ENCODE measurements at places on chromosomes 5 and 9.

- peak; percentile 67 for DNase-seq
These were observed 420 bp downstream of the BOD1 start for GRCh38 chr5:173615884-173616576.

GRCh38 chr5:120614531-120615180, 150.6 kb downstream of the PRR16 start:
- DNase-seq = no peak

DNA sequence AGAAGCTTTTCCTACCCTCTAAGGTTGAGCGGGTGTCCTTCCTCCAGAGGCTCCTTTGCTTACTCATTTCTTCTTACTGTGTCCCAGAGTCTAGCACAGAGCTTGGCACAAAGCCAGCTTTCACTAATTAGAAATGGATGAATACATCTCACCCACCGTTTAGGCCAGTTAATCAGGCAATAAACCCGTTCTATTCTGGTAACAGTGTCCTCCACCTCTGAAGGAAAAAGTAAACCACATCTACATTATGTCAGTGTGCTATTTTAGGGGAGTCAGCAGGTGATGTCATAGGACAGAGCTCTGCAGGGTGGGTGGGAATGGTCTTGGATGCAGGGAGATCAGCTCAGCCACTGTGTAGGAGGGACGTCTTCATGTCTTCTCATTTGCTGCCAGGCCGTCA, 109.2 kb downstream of the OSTF1 start:
- no peak for DNase-seq

- no peak for DNase-seq
These were observed 9.5 kb upstream of the IL3 start for GRCh38 chr5:132050661-132051552.

DNA sequence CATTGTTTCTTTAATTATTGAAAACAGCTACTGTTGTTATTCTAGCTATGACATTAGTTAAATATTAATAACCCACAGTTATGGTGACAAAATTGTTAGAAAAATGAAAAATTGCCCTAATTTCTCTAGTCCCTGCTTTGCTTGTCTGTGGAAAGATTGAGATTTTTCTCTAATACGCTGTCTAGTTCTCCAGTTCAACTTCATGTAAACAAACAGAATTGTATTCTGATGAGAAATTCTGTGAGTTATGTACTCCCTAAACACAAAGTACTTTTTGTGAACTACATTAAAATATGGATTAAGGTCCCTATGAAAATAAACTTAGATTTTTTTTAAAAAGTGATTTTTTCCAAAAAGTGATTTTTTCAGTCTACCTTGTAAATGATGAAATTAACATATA, 8.7 kb downstream of the SLF1 start:
- DNase-seq = no peak

GRCh38 chr9:89807682-89808075, 202.9 kb downstream of the GADD45G start:
- DNase-seq = no peak

GRCh38 chr5:77266291-77266690, 55.8 kb downstream of the PDE8B start:
- no peak for DNase-seq

DNA sequence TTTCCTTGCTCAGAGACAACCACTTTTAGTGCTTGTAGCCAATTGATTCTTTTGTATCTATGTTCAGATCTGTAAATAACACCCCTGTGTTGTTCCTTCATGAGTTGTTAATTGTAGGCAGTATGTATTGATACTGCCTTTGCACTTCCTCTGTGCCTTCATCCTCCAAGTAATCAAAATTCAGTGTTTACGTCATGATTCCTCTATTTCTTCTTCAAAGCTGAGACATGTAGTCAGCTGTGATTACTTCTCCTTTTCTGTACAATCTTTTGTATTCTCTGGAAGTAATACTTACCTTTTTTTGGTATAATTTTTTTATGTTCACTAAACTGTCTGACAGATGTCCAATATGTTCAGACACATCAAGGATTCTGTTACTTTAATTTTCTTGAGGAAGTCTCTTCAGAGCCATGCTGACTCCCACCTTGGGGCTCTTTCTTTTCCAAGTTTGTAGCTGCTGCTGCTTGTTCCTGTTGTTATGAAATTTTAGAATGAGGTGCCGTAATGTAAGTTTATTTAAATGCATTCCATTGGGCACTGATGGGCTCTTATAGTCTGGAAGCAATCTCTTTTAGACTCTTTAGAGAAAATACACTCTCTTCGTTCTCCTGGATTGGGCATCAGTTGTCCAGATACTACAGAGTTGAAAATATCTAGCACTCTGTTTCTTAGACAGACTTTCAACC, 30.5 kb upstream of the LRRC70 start:
- peak; percentile 66 for DNase-seq

DNA sequence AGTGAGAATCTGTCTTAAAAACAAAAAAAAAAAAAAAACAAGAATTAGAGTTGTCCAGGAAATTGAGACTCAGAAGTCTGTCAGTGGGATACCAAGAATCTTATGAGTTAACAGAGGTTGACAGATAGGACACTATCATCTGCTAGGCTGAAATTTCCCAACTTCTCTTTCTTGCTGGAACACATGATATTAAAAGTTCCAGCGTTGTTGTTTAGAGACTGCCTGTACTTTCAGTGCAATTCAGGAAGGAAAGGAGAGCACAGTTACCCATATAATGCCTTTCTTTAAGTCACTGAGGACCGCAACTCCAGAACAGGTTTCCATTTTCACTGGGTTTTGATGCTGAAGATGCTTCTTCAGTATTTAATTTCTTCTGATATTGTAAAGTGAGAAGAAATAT, 13.5 kb downstream of the TRPM6 start:
- no peak for DNase-seq

- DNase-seq = no peak
These were observed 20.9 kb upstream of the SYNPO start for GRCh38 chr5:150619359-150620230.

GRCh38 chr9:94108584-94108983, 24.3 kb downstream of the PTPDC1 start:
- DNase-seq = no peak

DNA sequence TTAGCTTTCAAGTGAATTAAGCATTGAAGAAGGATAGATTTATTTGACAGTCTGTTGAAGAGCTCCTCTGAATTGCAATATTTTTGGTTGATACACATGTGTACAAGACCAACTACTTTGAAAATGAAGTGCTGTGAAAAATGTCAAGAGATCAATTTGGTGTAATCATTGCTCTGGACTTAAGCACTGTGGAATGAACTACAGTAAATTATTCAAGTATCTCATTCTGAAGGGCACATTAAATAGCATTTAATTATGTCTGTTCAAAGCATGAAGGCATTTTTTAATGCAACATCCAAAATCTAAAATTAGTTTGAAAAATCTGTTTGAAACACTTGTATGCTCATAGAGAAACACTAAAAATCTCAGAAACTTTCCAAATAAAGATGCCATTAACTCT, 107.5 kb downstream of the CDH18 start:
- DNase-seq = no peak

DNA sequence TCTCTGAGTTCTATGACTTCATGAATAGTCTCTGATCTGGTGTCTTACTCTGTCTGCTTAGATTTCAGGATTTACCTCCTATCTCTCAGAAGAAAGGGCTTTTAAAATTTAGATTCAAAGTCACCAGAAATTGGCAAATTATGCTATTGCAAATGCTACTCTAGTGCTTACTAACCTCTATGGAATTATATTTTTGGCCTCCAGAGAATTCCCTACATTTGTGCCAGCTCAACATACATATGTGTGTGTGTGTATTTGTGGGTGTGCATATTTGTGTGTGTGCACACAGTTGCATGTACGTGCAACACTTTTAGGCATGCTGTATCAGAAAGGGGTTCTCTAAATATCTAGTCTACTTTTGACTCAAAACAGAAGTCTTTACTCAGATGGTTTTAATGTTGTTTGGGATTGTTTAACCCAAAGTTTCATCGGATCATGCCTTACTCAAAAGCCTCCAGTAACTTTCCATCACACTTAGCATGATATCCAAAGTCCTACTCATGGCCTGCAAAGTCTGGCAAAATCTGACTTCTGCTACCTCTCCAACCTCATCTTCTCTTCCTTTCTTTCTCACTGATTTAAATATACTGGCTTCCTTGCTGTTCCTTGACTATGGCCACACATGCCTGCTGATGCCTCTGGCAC, 147.6 kb upstream of the NR3C1 start:
- no peak for DNase-seq

GRCh38 chr5:33291216-33292000, 149.4 kb upstream of the TARS1 start:
- DNase-seq = no peak

GRCh38 chr9:15206903-15207696, 99.9 kb downstream of the TTC39B start:
- no peak for DNase-seq

GRCh38 chr9:72462340-72462739, 59.1 kb upstream of the TMC1 start:
- DNase-seq = no peak

DNA sequence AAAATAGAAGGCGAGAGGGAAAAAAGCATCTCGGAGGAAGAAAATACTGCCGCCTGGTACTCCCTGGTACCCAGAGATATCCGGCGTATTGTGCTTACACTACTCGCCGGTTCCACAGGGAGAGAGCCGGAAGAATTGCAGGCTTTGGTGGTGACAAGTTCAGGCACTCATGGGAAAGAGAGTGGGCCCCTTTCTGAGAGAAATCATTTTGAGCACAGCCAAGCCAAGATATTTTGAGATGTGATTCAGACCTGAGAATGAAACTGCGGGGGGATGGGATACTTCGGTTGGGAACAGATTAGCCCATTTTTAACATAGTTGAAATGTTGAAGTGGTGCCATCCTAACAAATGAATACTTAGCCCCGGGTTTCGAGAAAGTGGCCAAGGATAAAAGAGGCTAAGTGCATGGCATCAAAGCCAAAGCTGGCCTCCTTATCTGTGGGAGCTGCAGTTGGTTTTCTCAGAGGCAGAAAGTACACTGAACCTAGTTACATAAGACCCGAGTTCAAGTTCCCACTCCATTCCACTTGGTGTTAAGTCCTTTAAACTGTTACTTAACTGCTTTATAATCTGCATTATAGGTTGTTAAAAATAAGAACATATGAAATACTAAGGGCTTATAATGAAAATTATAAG, 62.7 kb downstream of the SLC1A3 start:
- DNase-seq = no peak

DNA sequence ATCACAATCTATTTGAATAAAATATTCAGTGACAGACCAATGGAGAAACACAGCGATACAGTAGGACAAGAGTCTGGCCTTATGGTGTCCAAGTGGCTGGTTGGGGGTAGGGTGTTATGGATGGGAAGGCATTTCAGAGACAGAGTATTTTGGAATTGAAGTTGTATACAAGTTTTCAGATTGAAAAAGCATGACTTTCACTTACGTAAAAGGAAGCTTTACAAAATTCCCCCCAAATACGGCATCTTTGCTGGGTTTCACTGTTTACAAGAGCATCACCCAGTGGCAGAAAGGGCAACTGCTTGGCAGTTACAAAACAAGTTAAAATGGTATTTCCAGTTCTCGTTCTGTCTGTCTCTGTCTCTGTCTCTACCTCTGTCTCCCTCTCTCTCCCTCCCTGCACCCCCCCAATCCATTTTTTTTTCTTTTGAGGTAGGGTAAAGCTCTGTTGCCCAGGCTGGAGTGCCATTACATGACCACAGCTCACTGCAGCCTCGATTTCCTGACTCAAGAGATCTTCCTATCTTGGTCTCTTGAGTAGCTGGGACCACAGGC, 86.2 kb downstream of the PTPN3 start:
- no peak for DNase-seq

GRCh38 chr9:131480258-131480657, 22.5 kb upstream of the POMT1 start:
- DNase-seq = no peak

DNA sequence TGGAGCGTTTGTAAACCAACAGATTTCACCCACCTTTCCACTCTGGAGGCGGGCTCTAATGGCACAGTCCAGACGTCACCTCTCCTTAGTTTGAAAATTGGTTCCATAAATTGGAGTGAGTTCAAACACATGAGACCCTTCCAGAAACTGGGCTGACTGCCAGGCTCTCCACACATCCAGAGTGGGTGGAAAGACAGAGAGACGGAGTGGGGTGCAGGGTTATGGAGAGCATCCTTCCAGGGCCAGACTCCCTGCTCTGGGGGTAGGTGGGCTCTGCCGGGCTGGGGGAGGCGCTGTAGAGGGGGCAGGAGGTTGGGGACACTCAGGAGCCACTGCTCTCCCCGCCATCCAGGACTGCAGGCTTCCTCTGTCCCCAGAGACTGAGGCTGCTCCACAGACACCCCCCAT, 104.7 kb upstream of the PHYKPL start:
- no peak for DNase-seq

- DNase-seq = no peak
These were observed 45.4 kb downstream of the TMEM245 start for GRCh38 chr9:109074236-109074889.

DNA sequence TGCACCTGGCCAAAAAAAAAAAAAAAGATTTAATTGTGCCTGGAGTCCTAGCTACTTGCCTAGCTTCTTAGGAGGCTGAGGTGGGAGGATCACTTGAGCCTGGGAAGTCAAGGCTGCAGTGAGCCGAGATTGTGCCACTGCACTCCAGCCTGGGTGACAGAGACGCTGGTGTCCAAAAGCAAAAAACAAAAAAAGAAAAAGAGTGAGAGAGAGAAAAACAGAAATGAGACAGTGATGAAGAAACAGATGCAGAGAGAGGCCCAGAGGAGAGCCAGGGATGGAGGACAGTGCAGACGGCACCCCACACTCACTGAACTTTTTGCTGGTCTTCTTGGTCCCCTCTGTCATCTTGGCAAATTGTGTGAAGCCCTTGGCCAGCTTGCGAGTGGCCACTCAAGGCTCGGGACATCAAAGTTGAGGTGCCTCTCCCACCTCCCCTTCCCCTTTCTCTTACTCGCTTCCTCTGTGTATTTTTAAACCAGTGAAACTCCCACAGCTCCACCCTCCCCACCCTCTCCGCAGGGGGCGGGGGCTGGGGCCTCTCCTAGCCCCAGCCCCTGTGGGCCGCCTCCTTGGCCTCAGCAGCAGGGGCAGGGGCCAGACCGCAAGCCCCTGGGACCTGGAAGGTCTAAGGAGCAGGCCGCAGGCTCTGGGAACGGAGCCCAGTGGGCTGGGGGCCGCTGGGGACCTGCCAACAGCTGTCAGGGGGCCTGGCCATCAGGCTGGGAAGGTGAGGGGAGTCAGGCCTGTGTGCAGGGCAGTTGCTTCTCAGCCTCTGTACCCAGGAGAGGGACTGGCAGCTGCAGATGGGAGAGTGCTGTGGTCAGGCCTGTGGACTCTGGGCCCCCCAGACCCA, at the start of gene SH2D3C:
Gene SH2D3C (minus strand): TSS at position 387 of the 856 bp plus-strand sequence. CDS start 39 bp downstream, at position 348.
- peak; percentile 88 for DNase-seq

DNA sequence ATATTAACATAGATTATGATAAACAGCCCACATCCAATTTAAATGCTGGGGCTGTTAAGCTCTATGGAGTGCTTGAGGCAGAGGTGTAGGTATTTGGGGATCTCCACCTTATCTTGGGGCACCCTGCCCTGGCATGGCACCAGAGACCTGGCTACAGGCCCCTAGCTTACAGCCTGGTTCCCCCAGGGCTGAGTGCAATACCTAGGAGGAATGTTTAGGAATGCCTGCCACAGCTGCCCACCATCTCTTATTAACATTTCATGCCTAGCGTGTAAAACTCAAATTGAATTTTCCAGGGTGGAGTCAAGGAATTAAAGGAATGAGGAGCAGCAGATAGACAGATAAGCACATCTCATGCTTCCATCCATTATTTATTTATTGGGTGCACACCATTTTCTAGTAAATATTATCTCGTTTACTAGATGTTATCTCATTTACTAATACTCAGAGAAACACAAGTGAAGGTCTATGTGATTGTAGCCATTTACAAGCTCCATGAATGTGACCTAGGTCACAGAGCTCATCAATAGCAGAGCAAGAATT, 55.6 kb upstream of the TNFSF8 start:
- no peak for DNase-seq

GRCh38 chr9:15831384-15831783, 278.5 kb downstream of the CCDC171 start:
- DNase-seq = no peak
